ENCODE measurements at places on chromosomes 6 and 20.

GRCh38 chr6:135165031-135165430, 16.1 kb upstream of the MYB start:
- no peak for DNase-seq

GRCh38 chr6:165800337-165800736, 137.3 kb upstream of the PDE10A start:
- no peak for DNase-seq

- DNase-seq = peak; percentile 87
Measured at GRCh38 chr6:32413427-32414047, 6.6 kb upstream of the BTNL2 start.

DNA sequence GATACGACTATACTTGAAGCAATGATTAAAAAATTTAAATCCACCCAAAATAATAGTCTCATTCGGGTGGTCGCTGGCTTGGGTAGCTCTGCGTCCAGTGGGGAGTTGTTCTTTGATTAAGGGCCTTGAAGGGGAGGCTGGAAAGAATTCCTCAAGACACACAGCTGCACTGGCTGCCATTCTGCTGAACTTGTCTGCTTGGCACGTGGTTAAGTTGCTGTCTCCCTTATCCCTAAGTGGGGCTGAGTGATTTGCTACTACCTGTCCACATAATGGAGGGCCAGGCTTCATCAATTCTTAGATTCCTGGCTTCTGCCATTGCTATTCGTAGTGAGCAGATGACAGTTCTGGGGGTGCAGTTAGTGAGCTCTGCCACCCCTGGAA, 98.5 kb downstream of the GMPR start:
- no peak for DNase-seq

DNA sequence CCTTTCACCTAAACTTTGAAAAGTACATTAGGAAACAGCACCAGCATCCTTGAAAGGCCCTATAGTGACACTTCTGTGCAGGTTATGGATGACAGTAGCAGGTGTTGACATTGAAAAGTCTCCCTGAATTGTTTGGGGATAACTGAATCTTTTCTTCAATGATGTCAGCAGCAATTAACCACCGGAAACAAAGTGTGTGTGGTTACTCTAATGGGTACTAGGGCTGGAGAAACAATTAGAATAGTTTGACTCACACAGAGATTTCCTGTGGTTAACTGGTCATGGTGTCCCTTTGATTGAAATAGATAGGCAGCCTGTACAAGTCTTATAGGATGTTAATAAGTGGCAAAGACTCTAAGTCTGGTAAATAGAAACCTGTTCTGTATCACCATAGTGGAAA, 189.1 kb downstream of the TBX18 start:
- no peak for DNase-seq

GRCh38 chr20:18750735-18751134, 62.8 kb upstream of the SCP2D1 start:
- DNase-seq = no peak

- DNase-seq = no peak
Measured at GRCh38 chr6:30150671-30151395, 10.2 kb downstream of the TRIM10 start.

DNA sequence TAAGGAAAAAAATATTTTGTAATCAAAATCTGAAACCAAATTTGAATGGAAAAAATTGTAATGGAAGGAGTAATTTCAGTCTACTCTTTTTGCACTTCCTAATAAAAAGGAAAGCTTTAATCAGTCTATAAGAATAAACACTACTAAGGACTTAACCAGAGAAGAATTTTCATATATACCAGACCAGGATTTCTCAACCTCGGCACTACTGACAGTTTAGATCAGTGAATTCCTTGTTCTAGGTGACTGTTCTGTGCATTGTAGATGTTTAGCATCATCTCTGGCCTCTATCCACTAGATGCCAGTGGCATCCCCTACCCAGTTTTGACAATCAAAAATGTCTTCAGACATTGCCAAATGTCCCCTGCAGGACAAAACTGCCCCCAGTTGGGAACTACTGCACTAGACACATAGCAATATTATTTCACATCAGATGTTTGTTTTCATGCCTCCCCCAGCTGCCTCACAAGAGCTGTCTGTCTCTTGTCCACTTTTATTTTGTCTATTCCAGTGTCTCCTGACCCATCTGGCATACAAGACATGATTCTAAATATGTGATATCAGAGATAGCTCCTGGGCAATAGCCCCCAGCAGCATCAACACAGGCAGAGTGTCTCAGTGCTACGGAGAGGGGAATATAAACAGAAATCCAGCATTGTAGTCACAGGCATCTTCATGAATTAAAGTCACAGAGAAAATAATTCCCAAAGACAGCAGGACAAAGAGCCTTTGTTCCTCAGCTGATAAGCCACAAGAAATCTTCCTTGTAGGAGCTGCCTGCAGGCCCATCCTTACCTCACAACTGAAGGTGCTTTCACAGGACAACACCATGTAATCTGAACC, 27.0 kb downstream of the DNAAF9 start:
- DNase-seq = no peak

GRCh38 chr6:56222499-56222898, 24.9 kb downstream of the COL21A1 start:
- no peak for DNase-seq

DNA sequence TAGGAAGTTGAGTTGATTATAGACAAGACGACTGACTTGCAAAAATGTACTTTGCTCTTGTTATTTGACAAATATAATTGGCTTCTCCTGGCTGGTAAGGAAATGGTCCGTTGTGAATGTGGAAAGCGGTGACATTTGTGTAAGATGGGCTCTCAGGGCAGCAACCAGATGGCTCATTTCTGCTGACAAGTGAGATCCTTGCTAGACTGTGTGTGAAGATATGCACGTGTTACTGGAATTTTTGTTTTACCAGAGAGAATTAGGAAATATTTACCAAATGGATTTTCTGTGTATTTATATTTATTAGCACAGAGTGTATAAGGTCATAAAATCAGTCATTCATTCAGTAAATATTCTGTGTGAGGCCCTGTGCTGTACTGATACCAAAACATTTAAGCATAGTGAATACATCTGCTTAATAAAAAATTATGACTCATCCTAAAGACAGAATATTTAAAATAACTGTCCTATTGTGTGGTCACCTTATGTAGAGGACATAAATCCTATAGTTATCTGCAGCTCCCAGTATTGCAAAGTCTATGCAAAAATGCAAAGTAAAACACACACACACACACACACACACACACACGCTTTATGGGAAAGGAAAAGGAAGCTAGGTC, 109.9 kb upstream of the ASF1A start:
- DNase-seq = no peak

Data from activated CD4-positive, alpha-beta memory T cell treated with anti-CD3 and anti-CD28 coated beads, Interleukin-2, amount 10 ng/mL, durations not matched to agents 7 days and 5 days (primary cell).